Cardiac septum (tissue), 1 donor: ENCODE measurements at places on chromosomes 4 and X.

GRCh38 chr4:183806341-183806740 is 98.8 kb upstream of the STOX2 start:
- no peak for DNase-seq

DNA sequence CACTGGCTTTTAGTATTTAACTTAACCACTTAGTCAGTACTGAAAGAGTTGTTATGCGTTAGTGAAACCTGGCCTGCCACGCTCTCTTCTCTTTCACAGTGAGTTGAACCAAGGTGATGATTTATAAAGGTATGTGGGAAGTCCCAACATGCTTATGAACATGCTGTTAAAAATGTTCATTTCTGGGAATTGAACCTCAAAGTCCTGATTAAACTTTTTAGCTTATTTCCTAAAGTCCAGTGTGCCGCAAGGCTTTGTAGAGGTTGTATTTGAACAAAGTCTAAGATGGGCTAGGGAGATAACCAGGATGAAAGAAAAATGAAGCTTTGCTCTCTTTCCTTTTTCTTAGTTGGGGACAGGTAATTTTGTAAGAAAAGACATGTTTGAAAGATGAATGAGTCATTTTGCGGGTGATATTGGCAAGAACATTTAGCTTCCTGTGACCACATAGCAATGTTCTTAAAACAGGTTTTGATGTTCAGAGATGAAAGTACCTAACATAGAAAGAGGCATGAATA is 270.3 kb downstream of the DTHD1 start:
- no peak for DNase-seq

- DNase-seq: no peak
Observed at GRCh38 chr4:183905593-183906488, 734 bp downstream of the STOX2 start.

DNA sequence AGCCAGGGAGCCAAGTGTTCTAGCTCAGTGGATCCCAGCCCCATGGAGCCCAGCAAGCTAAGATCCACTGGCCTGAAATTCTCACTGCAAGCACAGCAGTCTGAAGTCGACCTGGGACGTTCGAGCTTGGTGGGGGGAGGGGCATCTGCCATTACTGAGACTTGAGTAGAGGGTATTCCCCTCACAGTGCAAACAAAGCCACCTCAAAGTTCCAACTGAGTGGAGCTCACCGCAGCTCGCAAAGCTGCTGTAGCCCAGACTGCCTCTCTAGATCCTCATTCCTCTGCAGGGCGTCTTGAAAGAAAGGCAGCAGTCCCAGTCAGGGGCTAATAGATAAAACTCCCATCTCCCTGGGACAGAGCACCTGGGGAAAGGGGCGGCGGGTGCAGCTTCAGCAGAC is 226.3 kb downstream of the ZIC3 start:
- DNase-seq: no peak

DNA sequence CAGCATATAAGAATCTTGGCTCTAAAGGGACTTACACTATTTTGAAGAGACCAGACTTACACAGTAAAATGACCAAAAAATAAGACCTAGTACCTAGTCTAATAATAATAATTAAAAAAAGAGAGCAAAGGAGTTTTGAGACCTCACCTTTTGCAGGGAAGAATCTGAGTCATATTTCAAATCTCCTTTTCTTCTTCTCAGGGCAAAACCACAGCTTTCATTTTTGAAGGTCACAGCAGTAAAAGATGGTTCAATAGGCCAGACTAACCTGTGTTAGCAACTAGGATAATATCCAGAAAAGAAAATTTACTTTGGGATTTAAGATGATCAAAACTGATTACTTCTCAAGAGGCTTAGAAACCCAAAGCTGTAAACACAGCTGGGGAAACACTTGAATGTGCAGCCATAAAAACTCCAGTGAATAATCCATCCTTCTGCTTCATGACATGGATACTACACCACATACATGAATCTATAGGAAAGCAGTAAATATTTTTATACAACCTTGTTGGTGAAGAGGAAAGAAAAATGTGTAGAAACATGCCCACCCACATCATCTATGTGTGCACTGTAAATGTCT is 25.9 kb upstream of the LNX1 start:
- DNase-seq: no peak

DNA sequence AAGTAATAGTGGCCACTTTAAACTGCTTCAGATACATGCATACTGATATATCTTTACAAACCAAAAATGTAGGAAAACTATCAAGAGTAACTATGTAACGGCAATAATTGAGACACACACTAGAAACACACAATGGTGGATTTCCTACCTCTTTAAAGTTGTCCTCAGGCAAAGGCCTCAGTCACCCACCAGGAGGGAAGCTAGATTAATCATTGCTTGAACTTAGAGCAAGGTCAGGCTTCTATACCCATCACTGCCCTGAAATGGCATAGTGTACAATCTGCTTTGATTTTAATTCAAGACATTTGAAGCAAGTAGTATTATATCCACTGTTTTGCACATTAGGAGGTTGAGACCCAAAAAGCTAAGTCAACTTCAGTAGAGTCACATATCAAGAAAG is 110.9 kb downstream of the AREG start:
- no peak for DNase-seq

- DNase-seq: no peak
Observed at GRCh38 chrX:153628665-153629064, 18.3 kb upstream of the DUSP9 start.

DNA sequence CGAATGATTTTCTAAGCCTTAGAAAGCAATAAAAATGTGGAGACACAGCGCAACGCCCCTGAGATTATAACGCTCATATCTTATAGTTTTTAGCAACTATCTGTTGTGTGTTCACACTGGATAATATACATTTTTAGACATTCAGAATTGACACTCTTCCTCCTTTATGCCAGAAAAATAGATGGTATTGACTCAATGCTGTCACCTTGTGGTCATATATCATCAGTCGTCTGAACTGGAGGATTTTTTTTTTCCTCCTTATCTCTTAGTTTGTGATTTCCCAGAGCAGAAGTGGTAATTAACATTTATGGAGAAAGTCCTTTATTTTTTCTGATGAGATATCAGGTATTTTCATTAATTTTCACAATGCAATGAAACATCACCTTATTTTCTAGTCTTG is 759.6 kb downstream of the RAB28 start:
- no peak for DNase-seq

DNA sequence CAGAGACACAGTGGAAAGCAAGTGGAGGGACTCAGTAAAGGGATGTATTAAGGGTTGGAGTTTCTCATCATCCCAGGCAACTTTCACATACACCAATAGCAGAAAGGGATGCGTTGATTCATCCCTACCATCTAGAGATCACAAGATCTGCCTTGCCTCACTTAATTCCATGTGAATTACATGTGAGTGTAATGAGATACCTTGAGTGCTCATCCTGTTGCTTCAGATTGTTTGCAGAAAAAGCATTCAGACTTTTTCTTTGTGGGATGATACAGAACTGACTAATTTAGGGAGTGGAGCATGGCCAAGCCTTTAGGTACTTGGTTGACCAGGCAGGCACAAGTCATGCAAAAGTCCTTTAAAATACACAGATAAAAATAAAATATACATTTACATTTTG is 124.8 kb upstream of the SLIT2 start:
- DNase-seq: no peak

- no peak for DNase-seq
Observed at GRCh38 chr4:9898596-9899305, 117.3 kb downstream of the DRD5 start.

GRCh38 chrX:40237731-40238178 is 140.0 kb upstream of the BCOR start:
- no peak for DNase-seq

DNA sequence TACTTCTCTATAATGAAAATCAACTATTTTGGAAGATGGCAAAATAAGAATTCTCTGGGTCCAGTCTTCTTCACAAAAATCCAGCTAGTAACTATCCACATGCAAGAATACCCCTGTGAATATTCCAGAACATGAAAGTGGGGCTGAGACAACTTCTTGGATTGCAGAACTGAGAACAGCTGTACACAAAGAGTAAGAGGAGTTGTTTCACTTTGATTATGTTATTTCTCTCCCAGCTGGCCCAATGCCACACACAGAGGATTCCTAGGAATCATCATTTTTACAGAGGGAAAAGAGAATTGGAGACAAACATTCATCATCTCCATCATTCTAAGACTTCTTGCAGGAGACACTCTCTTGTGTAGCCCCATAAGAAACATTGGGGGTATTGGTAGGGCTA is 782.2 kb upstream of the LCORL start:
- no peak for DNase-seq

DNA sequence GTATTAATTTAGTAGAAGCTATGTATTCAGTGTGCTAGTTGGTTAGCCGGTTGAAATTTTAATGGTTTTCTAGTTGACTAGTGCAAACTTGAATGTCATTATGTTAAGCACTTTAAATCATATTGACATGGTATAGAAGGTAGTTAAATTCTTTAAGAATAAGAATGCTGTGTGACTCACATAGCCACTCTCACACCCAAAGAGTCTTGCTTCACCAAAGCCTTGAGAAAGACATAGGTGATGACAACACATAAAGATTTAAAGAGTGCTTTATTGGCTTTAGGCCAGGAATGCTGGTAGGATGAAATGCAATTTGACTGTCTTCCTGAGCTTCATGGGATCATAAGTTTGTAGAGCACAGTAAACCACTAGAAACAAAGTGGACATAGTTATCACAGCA is 85.3 kb downstream of the DCAF8L2 start:
- DNase-seq: no peak

GRCh38 chr4:153409924-153410501 is 56.1 kb upstream of the TMEM131L start:
- DNase-seq: no peak

GRCh38 chr4:7985891-7986441 is 46.3 kb upstream of the AFAP1 start:
- DNase-seq: no peak

- DNase-seq: no peak
Observed at GRCh38 chr4:180827232-180828009, 1415.8 kb upstream of the TENM3 start.

- DNase-seq: no peak
Observed at GRCh38 chr4:52949336-52949735, 87.2 kb downstream of the RASL11B start.

GRCh38 chr4:113539408-113539807 is 222.1 kb downstream of the CAMK2D start:
- DNase-seq: no peak

DNA sequence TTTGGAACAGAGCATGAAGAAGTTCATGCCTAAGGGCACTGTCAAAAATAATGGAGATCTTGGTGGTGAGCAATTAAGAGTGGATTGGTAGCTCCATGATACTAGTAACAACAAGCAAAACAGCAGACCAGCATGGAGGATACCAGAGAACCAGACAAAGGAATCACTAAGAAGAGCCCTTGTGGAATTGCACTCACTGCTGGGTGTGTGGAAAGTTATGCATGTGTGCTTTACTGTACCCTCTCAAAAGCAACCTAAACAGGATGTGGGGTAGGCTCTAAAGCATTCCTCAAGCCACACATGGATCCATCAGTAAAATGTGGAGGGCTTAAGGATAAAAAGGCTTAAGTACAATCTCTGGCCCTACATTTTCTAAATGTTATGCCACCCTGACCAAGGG is 69.5 kb downstream of the AR start:
- DNase-seq: no peak

- no peak for DNase-seq
Observed at GRCh38 chr4:72109959-72110497, 78.2 kb downstream of the NPFFR2 start.

- DNase-seq: no peak
Observed at GRCh38 chrX:70527610-70528345, 83.1 kb downstream of the DLG3 start.

GRCh38 chr4:144970597-144970996 is 127.4 kb downstream of the ANAPC10 start:
- DNase-seq: no peak

GRCh38 chr4:1247864-1248244 is 1.1 kb downstream of the CTBP1 start:
- DNase-seq: peak; percentile 79

DNA sequence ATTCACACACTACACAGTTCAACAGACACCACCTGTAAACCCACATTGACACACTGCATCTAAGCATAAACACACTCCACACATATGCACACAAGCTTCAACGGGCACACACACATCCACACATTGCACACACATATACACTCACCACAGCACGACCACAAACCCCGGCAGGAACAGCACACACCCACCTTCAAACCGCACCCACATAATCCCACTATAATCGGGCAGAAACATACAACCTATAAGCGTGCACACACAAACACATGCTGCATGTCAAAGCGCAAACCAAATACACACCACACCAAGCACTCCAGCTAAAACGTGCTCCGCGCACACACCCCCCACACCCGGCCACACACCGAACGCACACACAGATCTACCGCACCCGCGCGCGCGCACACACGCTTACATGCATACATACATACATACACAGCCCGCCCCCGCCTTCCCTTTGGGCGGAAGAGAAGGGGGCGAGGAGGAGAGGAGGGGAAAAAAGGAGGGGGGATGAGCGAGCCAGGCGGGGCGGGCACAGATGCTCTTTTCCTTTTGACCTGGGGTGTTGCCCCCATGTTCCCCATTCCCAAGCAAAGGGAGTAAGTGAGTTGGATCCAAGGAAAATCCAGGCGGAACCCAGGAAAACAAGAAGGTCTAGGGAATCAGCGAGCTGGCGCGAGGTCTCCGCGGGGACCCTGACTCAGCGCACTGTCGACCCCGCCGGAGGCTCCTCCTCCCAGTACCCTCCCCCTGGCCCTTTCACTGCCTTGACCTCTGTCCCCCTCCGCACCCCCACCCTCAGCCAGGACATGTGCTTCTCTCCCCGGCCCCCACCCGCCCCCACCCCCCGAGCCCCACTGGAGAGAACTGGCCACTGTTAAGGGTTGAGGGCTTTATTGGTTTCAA is 9.9 kb downstream of the ARHGAP36 start:
- DNase-seq: no peak

DNA sequence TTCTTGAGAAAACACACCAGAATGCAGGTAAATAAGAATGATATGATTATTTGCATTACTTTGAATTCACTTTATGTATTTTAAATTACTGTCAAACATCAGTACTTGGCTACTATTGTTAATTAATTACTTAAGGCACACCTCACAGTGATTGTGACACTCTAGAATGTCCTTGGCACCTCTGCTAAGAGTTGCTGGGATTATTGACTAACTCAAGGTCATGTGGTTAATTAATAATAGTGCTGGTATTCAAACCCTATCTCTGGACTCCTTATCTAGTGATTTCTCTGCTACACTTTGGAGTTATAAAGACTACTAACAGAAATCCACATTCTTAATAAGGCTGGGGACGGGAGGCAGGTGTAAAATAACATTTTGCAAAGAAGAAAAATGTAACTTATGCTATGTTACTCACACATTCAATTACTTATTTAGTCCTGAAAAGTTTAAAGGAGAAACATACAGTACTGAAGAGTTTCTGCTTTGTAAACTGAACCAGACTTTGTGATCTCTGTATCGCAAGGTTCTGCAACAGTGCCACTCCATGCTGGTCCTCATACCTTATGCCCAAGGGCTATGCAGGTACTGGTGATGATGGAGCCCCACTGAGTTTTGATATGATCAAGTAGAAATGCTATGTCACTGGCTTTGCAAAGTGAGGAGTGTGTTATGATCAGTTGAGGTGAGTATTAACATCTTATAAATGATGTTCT is 242.7 kb downstream of the MID1IP1 start:
- no peak for DNase-seq

GRCh38 chr4:15413010-15413622 is 14.7 kb upstream of the C1QTNF7 start:
- no peak for DNase-seq

GRCh38 chr4:146099585-146099984 is 75.9 kb upstream of the LSM6 start:
- DNase-seq: no peak
